Activated T-helper 1 cell treated with anti-CD3 and anti-CD28 coated beads, Interleukin-12 subunit alpha, Interleukin-12 subunit beta, Interleukin-2, Interleukin-4 antibody, amounts not matched to agents 30 ng/mL and 10 ng/mL and 1 ng/mL, durations not matched to agents 14 hours and 24 hours and 36 hours (primary cell): ENCODE measurements at places on chromosomes 13 and 19. TPM values are rescaled to one million over a fixed set of nuclear protein-coding genes. Genes with fewer than 3 reads are reported as not detected.
A peak's percentile ranks its signal among the peaks of the same experiment; 100 is the strongest.

DNA sequence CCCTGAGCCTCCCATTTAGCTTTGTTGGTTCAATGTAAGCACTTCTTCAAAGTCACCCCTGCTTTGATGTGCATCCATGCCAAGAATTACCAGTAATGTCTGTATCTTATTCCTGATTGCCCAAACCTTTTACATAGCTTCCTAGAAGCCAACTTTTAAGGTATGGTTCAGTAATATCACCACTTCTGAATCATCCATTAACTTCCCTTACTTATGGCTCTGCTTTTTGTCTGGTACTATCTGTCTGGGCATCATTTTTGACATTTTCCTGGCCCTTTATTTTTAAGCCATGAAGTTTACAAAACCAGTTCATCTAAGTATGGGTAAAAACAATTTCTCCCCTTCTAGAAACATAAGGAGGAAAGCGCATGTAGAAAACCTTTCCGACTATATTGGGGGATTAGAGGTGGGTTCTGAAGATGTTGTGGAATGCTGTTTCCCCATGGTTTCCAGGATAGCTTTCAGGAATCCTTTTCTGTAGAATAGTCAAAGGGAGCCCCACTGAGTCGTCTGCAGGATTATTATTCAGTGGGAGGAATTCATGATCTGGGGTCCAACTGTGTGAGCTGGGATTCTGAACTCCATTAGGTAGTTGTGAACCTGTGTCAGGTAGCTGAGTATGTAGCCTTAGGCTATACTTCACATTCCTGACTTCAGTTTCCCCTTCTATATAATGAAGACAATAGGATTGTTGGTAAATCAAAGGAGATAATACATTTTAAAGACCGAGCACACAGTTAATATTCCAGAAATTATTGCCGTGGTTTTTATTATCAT lies 163.8 kb downstream of the SUCLA2 start:
- DNase-seq, result no peak
- no peak overlapping the region for H3K27ac ChIP-seq
- no peak overlapping the region for H3K4me3 ChIP-seq
- no peaks in the 10 kb centered on the region for H3K36me3 ChIP-seq

DNA sequence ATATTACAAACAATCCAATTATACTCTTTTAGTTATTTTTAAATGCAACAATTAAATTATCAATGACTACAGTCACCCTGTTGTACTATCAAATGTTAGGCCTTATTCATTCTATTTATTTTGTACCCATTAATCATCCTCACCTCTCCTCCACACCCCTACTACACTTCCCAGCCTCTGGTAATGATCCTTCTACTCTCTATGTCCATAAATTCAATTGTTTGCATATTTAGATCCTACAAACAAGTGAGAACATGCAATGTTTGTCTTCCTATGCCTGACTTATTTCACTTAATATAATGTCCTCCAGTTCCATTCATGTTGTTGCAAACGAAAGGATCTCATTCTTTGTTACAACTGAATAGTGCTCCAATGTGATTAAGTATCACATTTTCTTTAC lies 1414.6 kb downstream of the SLITRK1 start:
- H3K27me3 ChIP-seq, result no peaks in the 10 kb centered on the region
- no peaks in the 10 kb centered on the region for H3K36me3 ChIP-seq

DNA sequence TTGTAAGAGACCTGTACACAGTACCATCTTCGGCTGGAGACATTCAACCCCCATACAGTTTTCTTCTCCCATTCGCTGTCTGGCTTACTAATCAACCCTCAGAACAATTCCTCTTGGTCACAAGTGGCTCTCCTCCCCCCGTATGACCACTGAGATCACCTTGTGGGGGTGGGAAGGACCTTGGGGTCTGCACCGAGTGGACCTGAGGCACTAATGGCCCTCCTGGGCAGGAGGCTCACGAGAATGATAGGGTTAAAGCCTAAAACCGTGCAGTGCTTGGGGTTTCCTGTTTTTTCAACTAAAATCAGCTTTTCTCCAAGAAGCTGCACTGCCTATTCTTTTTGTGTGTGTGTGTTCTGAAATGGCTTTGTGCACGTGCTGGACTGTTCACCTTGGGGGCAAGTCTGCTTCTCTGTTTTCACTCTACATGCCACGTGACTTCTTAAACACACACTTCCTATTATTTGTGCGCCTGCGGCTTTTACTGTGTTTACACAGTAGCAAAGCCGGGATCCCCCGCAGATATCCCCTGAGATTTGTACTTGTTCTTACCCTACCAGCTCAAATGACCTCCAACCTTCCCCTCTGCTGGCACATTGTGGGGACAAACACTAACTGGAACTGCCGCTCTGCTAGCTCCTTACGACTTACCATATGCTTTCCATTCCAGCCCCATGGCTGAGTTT lies 12.3 kb downstream of the RBM26 start:
- H3K36me3 ChIP-seq, result peaks cover 37% of the 10 kb centered on the region
- no peaks in the 10 kb centered on the region for H3K27me3 ChIP-seq
- peak overlapping the region; percentile 64 for H3K4me3 ChIP-seq

DNA sequence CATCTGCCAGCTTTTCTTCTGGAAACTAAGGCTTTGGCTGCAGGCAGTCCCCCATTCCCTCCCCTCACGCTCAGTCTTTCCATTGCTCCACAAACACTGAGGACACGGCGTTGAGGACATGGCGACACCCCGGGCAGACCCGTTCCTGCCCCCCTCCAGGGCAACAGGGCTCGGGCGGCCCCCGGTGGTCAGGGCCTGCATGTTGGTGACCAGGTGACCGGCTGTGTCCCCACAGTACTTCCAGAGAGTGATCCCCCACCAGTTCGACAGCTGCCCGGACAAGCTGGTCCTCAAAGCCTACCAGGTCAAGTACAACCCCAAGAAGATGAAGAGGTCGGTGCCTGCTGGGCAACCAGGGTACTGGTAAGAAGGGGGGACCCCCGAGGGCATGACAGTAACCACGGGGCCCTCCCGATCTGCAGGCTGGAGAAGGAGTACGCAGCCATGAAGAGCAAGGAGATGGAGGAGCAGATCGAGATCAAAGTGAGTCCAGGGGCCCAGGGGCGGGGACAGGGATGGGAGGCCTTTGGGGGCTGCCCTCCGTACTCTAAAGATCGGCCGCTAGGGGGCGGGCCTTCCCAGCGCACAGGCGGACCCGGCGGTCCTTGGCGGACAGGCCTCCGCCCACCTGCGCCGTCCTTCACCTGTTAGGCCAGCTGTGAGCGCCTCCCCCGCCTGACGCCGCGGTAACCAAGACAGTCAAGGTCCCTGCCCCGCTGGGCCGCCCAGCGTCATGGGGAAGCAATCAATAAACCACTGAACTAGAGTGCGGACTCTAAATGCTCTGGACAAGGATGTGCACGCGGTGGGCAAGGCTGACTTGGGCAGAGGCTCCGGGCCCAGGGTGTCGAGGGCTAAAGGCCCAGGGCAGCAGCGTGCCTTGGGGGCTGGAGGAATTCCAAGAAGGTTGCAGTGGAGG lies 21.1 kb downstream of the PRR36 start:
- peaks cover 2% of the 10 kb centered on the region for H3K27me3 ChIP-seq
- H3K36me3 ChIP-seq, result no peaks in the 10 kb centered on the region
- no peak overlapping the region for H3K27ac ChIP-seq
- no peak overlapping the region for H3K4me3 ChIP-seq

GRCh38 chr13:113649212-113649611 lies 8.8 kb downstream of the ATP4B start:
- DNase-seq, result no peak
- no peak overlapping the region for H3K27ac ChIP-seq
- no peaks in the 10 kb centered on the region for H3K27me3 ChIP-seq
- peaks cover 10% of the 10 kb centered on the region for H3K4me1 ChIP-seq
- no peaks in the 10 kb centered on the region for H3K36me3 ChIP-seq

PAF1 gene
- 54.8 and 57.3 TPM in 2 replicates for total RNA-seq

MBD3L3 gene
- not detected in 2 replicates for total RNA-seq

- H3K27me3 ChIP-seq, result no peaks in the 10 kb centered on the region
- H3K36me3 ChIP-seq, result no peaks in the 10 kb centered on the region
- H3K4me3 ChIP-seq, result no peak overlapping the region
- no peak for DNase-seq
- no peak overlapping the region for H3K27ac ChIP-seq
These were observed 860.3 kb downstream of the DIAPH3 start for GRCh38 chr13:59303433-59303832.

- H3K27ac ChIP-seq, result no peak overlapping the region
- H3K4me1 ChIP-seq, result no peaks in the 10 kb centered on the region
- H3K27me3 ChIP-seq, result no peaks in the 10 kb centered on the region
- no peak for DNase-seq
- peak overlapping the region; percentile 30 for H3K4me3 ChIP-seq
- H3K36me3 ChIP-seq, result no peaks in the 10 kb centered on the region
These were observed 41.6 kb upstream of the ZNF730 start for GRCh38 chr19:23075031-23075733.

DNA sequence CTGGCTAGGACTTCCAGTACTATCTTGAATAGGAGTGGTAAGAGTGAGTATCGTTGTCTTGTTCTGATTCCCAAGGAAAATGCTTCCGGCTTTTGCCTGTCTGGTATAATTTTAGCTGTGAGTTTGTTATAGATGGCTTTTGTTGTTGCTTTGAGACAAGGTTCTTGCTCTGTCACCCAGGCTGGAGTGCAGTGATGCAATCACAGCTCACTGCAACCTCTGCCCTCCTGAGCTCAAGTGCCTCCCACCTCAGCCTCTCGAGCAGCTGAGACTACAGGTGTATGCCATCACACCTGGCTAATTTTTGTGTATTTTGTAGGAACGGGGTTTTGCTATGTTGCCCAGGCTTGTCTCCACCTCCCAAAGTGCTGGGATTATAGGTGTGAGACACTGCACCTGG lies 6.1 kb upstream of the ZNF543 start:
- no peak for DNase-seq
- no peak overlapping the region for H3K4me3 ChIP-seq
- H3K27me3 ChIP-seq, result peaks cover 20% of the 10 kb centered on the region
- H3K4me1 ChIP-seq, result no peaks in the 10 kb centered on the region

GRCh38 chr19:45382426-45382825 lies 12.1 kb upstream of the ERCC2 start:
- H3K4me1 ChIP-seq, result no peaks in the 10 kb centered on the region
- DNase-seq, result no peak
- H3K27ac ChIP-seq, result no peak overlapping the region
- peaks cover 15% of the 10 kb centered on the region for H3K27me3 ChIP-seq
- no peak overlapping the region for H3K4me3 ChIP-seq

GRCh38 chr19:54473892-54474372 lies 836 bp upstream of the CDC42EP5 start:
- H3K27me3 ChIP-seq, result peaks cover 39% of the 10 kb centered on the region
- H3K4me3 ChIP-seq, result no peak overlapping the region
- peaks cover 13% of the 10 kb centered on the region for H3K4me1 ChIP-seq
- H3K36me3 ChIP-seq, result no peaks in the 10 kb centered on the region

TEX26 gene
- total RNA-seq, result not detected in 2 replicates
